Stimulated activated CD8-positive, alpha-beta memory T cell treated with anti-CD3 and anti-CD28 coated beads, Interleukin-15, amount 100 ng/mL, for 24 hours (primary cell): ENCODE measurements at places on chromosomes 3 and 15.

DNA sequence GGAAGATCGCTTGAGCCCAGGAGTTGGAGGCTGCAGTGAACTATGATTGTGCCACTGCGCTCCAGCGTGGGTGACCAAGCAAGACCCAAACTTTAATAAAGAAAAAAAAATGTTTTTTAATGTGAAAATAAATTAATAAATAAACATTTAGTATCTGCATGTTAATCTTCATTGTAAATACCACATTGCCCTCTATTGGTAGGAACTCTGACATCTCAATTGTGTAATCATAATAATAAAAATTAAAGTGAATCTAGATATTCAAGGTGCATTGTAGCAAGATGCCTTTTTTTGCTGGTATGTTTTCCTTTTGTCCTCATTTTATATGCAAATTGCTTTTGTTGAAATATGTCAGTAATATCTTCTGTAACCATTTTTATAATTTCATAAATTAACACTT lies 95.0 kb upstream of the LIMD1 start:
- no peak for DNase-seq

GRCh38 chr15:75090388-75090734 lies 67.0 kb downstream of the PPCDC start:
- no peak for DNase-seq

- peak; percentile 12 for DNase-seq
Measured at GRCh38 chr3:27659279-27660021, 62.7 kb downstream of the EOMES start.

- no peak for DNase-seq
Measured at GRCh38 chr3:157618075-157618760, 115.0 kb upstream of the VEPH1 start.

DNA sequence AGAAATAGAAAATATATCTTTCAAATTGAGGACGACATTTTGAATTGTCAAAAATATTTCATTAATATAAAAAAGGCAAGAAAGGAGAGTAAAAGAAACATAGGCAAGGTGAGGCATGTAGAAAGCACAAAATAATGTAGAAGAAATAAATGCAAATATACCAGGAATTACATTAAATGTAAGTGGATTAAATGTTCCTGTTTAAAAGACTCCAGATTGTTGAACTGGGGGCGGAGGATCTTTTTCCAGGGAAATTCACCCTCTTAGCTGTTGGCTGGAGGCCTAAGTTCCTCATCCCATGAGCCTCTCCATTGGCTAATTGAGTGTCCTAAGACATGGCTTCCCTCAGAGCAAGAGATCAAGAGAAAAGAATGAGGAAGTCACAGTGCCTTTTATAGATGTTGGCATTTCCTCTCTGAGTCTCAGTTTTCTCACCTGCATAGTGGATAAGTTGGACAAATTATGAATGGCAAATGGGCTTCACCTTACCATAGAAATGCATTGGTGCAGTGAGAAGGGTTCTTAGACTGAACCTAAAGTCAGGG lies 147.4 kb upstream of the SMAD3 start:
- no peak for DNase-seq
